ENCODE measurements at places on chromosomes 3 and 15.

DNA sequence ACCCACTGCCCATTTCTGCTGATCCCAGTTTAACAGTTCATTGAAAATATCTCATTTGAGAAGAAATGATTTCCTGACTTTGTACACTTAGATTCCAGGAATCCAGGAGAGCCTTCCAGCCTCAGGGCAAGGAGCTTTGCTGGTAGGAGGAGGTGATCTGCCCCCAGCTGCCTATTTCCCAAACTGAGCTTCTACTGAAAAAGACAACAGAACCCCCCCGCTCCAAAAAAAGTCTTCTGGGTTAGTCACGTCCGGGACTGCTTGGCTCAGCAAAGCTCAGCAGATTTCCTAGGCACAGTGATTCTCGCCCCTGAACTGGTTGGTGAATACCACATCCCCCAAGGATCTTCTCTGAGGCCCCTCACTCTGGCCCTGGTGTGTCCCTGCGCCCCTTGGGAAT, 13.1 kb downstream of the SLC6A6 start:
- no peak for DNase-seq

GRCh38 chr3:150870406-150870805, 34.8 kb downstream of the MINDY4B start:
- no peak for DNase-seq

DNA sequence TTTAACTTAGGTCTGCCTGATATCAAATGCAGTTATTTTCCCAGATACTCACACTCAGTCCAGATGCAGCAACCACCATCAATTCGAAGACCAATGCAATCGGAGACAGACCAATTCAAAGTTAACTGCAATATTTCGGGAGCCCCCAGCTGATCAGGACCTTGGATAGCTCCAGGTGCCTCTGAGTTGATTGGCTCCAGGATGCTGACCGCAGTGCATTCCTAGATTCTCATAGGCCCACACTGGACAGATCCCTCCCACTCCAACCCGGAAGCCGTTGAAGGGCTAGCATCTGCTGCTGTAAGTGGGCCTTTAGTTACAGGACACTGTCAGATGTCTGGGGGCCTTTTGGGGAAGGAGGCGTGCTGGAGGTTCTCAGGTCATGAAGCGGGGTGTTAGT, 89.5 kb upstream of the ATP2B2 start:
- no peak for DNase-seq

DNA sequence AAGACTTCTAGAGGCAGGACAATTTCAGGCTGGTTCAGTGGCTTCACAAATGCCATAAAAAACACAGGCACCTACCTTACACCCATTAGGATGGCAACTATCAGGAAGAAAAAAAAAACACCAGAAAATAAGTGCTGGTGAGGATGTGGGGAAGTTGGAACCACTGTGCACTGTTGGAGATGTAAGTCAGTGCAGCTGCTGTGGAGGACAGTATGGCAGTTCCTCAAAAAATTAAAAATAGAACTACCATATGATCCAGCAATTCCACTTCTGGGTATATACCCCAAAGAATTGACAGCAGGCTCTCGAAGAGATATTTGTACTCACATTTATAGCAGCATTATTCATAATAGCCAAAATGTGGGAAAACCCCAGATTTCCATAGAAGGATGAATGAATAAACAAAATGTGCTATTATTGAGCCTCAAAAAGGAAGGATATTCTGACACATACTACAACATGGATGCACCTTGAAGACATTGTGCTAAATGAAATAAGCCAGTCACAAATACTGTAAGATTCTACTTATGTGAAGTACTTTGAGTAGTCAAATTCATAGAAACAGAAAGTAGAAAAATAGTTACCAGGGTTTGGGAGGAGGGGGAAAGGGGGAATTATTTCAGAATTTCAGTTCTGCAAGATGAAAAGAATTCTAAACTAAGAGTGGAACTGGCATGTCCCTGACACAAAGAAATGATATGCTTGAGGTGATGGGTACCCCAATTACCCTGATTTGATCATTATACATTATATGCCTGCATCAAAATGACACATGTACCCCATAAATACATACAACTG, 40.9 kb downstream of the NR1D2 start:
- DNase-seq, result no peak
